Activated CD4-positive, alpha-beta T cell treated with anti-CD3 and anti-CD28 coated beads for 24 hours (primary cell): ENCODE measurements at places on chromosomes 7 and 10.
A peak's percentile ranks its signal among the peaks of the same experiment; 100 is the strongest.

DNA sequence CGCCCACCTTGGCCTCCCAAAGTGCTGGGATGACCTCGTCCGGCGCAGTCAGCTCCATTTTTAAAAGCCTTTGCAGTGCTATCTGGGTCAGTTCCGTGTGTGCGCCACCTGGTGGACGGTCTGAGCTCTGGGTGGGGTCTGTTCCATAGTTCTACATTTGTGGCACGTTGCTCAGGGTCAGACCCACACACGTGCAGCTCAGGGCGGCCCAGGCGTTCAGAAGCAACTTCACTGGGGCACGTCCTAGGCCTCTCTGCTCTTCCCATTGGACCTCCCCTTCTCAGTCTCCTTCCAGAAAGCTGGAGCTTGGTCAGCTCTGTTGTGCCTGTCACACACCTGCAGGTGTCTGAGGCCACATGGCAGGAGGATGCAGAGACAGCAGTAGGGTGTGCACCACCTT, 137.9 kb downstream of the DNAJB6 start:
- no peak for DNase-seq

DNA sequence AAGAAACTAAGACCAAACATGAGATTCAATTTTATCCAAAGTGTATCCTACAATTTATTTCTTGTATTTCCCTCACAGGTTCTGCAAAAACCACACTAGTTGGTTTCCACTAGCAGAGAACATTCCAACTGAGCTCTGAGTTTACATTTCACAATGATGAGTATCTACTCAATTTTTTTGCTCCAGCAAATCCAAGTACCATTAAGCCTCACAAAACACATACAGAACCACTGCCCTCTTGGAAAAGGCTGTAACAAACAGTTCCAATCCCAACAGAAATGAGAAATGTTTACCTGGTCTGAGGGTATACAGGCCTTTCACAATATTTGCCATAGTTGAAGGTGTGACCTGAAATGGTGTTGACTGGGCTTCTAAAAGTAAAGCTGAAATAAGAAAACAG, 59.9 kb downstream of the CACUL1 start:
- no peak for DNase-seq

- no peak for DNase-seq
Measured at GRCh38 chr7:135728136-135728669, at the start of gene SLC13A4. Gene SLC13A4 (minus strand): TSS chr7:135728186. CDS start chr7:135727496, 690 bp downstream.

DNA sequence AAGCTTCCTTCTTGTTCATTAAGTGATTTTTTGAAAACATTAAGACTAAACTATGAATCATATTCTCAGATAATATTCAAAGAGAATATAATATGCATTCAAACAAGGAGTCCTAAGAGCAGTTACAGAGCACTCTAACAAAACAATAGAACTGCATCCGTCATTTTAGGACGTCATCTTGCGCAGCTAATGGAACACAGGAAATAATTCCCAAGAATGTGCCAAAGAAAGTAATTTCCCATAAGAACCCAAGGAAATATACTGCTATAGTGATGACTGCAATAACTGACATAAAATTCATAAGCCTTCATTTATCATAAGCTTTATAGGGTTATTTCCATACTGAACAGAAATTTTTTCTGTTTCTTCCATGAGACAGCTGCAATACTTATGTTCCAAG, 28.3 kb upstream of the CASD1 start:
- no peak for DNase-seq

DNA sequence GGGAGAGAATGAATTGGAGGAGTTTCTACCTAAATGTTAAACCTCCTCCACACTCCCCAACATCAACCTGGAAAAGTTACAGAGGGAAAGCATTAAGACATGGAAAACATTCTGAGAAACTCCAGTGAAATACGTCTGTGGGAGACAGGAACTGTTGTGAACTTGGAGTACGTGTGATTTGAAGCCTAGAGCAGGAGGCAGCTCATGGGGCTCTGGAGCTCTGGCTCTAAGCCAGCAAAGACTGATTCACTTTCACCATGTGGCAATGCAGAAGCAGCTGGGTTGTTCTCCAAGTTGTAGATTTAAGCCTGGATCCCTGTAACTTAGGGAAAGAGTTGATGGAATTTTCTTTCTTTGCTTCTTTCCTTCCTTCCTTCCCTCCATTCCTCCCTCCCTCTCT, 503.2 kb downstream of the NRG3 start:
- DNase-seq = no peak

GRCh38 chr7:100190048-100190711, 12.5 kb downstream of the STAG3 start:
- DNase-seq = no peak

DNA sequence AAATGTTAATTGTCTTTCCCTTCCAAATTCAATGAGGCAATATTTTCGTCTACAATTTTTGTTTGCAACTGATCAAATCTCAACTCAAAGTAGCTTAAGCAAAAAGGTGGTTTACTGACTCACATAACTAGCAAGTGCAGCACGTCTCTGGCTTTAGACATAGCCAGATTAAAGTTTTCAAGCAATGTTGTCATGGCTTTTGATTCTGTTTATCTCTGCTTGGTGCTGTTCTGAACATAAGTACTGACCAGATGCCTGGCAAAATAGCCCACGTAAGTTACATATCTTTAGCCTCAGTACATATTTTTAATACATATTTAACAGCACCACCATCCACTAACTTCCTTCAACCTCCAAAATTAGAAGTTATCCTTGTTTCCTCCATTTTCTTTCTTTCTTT, 877.9 kb downstream of the KCNMA1 start:
- DNase-seq = no peak

GRCh38 chr7:85719981-85720953, 533.4 kb upstream of the SEMA3D start:
- DNase-seq = no peak

DNA sequence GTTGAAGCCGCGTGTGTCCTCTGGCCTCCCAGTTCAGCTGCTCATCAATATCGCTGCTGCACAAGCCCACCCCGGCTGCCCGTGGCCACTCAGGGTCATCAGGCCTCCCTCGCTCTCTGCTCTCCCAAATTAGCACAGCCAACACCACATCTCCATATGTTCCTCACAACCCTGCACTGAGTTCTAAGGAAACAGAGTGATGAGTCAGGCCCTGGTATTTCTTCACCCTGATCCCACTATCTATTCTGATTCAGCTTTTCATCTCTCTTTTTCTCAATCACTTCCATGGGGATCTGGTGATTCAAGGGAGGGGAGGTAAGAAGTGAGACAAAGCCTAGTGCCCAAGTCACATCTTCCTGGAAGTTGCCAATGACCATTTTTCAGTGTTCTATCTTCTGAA, 23.8 kb downstream of the CYTH3 start:
- DNase-seq = no peak

GRCh38 chr10:3769556-3769955, 15.5 kb downstream of the KLF6 start:
- no peak for DNase-seq

- no peak for DNase-seq
Measured at GRCh38 chr7:70574314-70574834, 557.6 kb upstream of the GALNT17 start.

DNA sequence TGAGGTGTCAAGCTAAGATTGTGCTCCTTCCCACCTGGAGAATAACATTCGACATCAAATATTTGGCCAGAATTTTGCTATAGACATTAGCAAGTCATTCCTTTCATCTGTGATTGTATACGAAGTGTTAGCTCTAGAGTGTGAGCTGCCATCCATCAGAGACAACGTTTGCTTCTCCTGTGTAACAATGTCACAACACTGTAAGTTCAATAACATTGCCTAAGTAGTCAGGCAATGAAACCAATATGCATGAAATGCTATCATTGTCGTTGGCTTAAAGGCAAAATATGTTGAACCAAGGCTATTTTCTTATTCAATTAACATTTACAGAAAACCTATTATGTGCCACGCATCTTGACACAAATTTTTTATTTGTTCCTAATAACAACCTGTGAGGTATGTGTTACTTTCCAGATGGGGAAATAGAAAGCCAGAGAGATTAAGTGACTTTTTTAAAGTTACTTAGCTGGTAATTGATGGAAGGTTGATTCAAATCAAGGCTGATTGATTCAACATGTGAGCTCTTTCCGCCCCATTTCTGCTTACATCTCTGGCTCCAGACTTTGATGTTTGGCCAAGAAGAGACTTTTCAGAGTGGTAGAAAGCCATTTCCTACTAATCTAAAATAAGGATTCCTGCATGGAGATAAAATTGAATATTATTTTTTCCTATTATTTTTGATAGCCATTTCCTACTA, 32.0 kb downstream of the BET1 start:
- DNase-seq = no peak

DNA sequence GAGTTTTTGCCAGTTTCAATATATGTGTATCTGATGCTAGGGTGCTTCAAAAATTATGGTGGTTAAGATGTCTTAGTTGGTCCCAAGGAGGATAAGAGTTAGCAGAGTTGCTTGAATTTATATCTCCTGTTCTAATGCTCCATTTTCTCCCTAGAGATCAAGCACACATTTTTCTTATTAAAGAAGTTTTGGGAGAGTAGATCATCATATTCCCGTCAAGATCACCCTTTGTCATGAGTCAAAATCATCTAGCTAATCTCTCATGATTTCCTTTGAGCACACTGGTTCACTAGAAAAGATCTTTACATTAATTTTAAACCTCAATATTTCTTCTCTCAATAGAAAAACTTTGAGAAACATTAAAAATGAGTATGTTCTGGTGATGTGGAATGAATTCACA, 429.9 kb upstream of the SEMA3A start:
- DNase-seq = no peak

DNA sequence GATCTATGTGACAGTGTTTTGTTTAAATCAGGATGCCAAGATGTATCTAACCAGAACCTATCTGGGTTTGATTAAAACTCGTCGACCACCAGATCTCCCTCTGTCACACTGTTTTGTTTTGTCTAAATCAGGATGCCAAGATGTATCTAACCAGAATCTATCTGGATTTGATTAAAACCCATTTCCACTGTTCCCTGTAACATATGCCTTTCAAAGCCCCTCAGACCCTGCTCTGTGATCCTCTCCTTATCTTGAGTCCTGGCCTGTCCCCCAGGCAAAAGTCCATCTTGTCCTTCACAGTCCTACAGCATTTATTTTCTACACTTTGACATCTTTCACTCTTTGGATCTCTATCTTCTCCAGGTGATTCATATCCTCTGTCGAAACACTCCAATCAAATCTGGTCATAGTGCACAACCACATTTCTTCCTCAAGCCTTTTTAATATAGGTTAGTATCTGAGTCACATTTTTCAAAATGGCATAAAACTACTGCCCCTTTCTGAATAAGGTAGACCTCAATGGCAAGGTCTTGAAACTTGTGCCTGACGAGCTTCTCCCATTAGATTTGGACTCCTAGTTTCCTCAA, 32.5 kb downstream of the ERLIN1 start:
- no peak for DNase-seq

GRCh38 chr10:34666008-34666704, 148.9 kb downstream of the PARD3 start:
- DNase-seq = no peak

GRCh38 chr10:11227103-11227502, 209.4 kb downstream of the CELF2 start:
- DNase-seq = no peak

DNA sequence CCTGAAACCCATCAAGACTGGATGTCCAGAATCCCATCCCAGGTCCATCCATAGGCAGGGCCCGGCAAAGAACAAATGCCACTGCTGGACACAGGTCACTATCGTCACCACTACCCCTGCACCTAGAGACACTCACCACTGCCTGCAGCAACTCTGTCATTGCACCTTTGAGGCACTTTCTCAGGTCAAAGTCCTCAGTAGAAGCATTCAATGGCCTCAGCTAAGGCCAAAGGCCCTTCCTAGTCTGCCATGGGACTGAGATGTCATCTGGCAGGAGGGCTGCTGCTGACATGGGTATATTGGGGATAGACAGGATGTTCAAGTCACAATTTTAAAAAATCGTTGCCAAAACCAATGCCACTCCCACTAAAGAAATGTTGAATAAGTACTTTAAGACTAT, 58.7 kb downstream of the GPAM start:
- DNase-seq = no peak

DNA sequence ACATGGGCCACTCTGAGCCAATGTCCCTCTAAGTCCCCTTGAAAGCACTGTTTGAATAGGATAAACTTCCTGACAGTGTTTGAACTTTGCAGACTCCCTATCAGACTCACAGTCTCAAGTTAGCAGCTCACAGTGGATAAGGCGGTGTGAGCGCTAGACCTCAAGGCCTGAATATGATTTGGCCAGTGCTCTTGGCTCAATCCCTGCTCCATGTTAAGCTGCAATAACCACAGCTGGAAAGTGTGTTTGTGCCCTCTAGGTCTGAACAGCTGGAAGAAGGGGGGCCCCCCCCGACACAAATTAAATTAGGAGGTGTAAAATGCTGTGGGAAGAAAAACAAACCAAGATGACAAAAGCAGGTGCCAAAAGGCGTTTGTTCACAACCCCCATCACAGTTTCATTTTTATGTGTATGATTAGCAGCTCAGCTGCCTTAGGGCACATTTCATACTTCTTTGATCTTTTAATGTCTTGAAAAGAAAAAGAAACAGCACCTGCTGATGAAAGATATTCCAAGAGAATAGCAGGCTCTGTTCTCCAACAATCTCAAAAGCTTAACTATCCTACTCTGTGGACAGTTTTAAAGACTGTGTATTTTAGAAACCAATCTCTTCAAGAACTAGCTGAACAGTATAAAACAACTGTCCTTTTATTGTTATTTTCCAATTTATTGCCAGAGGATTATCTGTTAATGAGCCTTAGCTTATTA, 167.6 kb downstream of the SNX13 start:
- no peak for DNase-seq

DNA sequence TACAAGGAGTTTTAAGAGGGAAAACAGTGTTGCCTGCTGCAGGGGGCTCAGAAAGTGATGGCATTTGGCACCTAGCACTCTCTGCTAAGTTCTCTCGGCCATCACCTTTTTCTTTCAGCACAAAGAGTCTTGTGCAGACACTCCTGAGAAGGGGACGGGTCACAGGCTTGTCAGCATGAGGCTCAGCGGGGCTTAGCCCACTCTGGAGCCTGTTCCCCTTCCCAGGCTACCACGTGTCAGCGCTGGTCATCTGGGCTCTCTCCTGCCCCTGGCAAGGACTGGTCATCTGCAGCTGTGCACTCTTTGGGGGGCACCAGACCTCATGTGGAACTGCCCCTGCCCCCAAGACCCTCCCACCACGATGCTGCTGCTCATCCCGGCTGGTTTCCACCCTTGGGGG, 152.1 kb upstream of the MKI67 start:
- no peak for DNase-seq

DNA sequence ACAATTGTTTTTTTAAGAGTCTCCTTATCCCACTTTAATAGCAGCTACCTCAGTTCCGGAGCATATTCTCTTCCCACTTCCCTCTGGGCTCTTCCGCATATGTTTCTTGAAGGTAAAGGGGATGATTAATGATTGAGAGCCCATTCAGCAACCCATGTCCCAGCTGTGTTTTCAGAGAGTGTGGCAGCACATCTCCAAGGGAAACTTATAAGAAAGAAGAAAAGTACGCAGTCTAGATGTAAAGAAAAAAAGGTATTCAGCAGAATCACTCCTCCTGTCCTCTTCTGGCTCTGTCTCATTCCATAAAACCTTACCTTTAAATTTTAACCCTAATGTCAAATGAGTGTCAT, 9.7 kb upstream of the ANKRD7 start:
- DNase-seq = no peak

- peak; percentile 31 for DNase-seq
Measured at GRCh38 chr7:76358011-76358480, 745 bp downstream of the YWHAG start.

- peak; percentile 66 for DNase-seq
Measured at GRCh38 chr10:50739618-50740292, at the start of gene ASAH2B. Gene ASAH2B (plus strand): TSS chr10:50739936. CDS start chr10:50745131, 5,195 bp downstream.

GRCh38 chr10:72066318-72067284, 21.8 kb downstream of the SPOCK2 start:
- no peak for DNase-seq

GRCh38 chr7:134333943-134334342, 17.2 kb upstream of the SLC35B4 start:
- no peak for DNase-seq

- DNase-seq = no peak
Measured at GRCh38 chr7:41689815-41690214, 13.1 kb downstream of the INHBA start.
